ENCODE measurements at places on chromosomes 13 and 19. TPM values are rescaled to one million over a fixed set of nuclear protein-coding genes. Genes with fewer than 3 reads are reported as not detected.

Gene ZNF799
- 7.2 TPM for total RNA-seq

Gene CPT1C
- 42.1 TPM for total RNA-seq

Gene LYPD4
- not detected for total RNA-seq

Gene CA11
- 9.8 TPM for total RNA-seq

Gene NLRP7
- not detected for total RNA-seq

Gene DIAPH3
- total RNA-seq = 5.8 TPM

Gene NALCN
- 28.5 TPM for total RNA-seq

Measured in occipital lobe (tissue), 3 donors.